Activated T-helper 9 cell treated with anti-CD3 and anti-CD28 coated beads, Interleukin-2, amount 50 U/mL, for 16 hours (primary cell): ENCODE measurements at places on chromosomes 16 and 17.

DNA sequence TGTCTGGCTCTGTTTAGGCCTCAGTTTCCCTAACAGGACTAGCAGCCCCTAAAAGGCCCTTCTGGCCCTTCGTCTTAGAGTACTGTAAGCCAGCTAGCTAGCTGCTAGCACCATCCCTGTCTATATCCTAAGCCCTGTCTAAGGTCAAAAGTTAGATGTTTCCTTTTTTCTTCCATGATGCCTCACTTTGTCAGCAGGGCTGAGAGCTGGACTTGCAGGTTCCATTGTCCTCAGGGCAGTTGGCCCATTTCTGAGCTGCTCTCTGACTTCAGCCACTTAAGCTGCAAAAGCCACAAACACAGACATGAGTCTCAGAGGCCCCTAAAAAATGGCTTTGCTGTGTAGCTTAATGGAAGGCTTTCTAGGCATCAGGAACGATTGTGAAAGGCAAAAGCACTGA lies 187.7 kb downstream of the CBLN1 start:
- no peak for DNase-seq

DNA sequence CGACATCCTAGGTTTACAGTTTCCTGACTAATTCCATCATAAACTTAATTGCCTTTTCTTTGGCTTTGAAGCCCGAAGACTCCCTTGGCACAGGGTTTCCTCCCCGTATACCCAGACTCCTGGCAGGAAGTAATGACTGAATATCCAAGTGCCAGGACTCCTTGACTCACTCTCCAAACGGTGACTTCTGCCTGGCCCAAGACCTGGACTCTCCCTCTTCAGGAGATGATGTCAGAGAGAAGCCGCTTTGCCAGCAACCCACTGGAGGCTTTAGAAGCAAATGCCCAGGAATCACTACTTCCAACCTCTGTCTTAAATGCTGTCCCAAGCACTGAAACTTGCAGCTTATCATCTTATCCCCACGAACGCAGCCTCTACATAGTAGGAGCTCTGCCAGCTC lies 146.5 kb downstream of the RGS9 start:
- DNase-seq, result no peak

DNA sequence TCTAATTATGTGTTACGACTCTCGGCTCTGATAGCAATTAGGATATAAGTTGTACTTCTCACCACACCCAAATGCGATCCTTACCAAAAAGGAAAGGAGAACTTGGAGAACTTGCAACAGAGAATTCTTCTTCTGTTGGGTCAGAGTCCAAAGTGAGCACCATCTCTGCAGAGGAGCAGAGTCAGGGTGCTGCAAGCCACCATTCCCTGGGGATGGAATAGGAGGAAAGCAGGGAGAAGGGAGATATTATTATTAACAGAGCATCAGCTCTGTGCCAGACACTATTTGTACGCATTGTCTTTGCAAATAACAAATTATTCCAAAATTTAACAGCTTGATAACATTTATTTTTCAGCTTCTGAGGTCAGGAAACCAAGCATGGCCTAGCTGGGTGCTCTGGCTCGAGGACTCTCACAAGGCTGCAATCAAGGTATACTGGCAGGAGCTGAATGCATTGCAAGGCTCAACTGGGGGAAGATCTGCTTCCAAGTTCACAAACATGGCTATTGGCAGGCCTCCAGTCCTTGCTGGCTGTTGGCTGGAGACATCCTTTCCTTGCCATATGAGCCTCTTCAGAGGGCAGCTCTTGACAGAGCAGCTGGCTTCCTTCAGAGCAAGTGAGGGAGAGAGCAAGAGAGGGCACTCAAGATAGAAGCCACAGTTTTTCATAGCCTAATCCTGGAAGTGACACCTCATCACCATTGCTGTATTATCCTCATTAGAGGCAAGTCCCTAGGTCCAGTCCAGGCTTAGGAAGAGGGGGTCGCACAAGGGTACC lies 296.2 kb upstream of the CDH5 start:
- no peak for DNase-seq

DNA sequence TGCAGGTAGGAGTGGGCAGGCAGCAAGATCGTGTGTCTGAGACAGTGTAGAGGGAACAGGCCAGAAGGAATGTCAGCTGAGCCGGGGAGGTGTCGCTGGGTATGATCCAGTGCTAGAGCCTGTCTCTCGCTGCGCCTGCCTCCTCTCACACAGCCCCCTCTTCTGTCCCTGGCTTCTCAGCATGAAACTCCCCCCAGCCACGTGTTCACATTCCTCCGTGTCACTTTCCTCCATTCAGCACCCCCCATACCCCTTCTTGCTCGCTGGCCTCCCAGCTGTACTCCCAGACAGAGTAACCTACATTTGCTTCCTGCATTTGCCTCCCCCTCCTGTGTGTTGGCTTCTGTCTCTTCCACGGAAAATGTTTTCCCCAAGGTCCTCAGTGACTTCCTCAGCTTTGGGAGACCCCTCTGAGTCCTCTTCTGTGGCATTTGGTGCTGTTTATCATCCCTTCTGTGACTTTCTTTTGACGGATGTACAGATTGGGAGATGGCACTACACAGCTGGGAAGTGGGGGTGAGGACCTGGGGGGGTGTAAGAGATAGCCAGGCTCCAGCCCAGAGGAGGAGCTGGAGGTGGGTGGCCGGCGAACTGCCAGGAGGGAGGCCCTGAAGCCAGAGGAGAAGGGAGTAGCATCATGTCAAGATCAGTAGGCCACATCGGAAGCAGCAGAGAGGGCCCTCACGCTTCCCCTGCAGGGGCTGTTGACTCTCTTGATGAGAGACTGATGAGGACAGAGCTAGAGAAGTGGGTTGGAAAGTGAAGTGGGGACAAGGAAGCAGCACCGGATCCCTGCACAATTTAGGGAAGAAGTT lies 19.2 kb downstream of the SGF29 start:
- DNase-seq, result no peak

- no peak for DNase-seq
These were observed 12.5 kb downstream of the FAHD1 start for GRCh38 chr16:1839554-1839953.

GRCh38 chr16:78437352-78437968 lies 338.0 kb downstream of the WWOX start:
- peak; percentile 10 for DNase-seq

GRCh38 chr17:50144845-50145531 lies 5.5 kb downstream of the PPP1R9B start:
- DNase-seq, result no peak

DNA sequence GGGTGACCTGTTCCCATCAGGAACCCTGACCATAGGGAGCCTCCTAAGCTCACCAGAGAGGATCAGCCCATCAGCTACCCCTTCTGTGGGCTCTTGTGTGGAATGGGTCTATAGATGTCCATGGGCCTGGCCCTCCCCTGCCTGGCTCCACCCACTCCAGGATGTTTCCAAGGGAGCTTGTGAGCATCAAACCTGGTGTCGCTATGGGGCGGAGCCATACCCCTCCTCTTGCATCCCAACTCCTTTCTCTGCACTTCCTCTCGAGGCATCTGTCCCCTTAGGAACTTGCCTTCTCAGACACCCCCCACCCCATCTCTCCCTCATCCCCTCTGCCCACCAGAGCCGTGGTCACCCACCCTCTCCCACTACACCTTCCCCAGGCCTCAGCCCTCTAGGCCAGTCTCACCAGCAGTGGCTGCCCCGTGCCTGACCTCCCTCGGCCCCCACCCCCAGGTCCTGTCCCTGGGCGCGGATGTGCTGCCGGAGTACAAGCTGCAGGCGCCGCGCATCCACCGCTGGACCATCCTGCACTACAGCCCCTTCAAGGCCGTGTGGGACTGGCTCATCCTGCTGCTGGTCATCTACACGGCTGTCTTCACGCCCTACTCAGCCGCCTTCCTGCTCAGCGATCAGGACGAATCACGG lies 10.4 kb downstream of the KCNH6 start:
- DNase-seq, result no peak

- no peak for DNase-seq
These were observed 239.2 kb upstream of the AXIN2 start for GRCh38 chr17:65800655-65801054.

DNA sequence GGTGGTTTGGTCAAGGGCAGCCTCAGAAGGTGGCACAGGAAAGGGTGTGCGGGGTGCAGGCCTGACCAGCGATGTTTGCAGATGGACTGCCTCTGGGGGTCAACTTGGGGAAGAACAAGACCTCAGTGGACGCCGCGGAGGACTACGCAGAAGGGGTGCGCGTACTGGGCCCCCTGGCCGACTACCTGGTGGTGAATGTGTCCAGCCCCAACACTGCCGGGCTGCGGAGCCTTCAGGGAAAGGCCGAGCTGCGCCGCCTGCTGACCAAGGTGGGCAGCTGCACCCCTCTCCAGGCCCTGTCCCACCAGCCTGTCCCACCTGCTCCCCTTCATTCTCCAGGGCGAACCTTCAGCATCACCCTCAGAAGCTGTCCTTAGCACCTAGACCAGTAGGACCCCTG lies 12.5 kb downstream of the DHODH start:
- DNase-seq, result no peak

DNA sequence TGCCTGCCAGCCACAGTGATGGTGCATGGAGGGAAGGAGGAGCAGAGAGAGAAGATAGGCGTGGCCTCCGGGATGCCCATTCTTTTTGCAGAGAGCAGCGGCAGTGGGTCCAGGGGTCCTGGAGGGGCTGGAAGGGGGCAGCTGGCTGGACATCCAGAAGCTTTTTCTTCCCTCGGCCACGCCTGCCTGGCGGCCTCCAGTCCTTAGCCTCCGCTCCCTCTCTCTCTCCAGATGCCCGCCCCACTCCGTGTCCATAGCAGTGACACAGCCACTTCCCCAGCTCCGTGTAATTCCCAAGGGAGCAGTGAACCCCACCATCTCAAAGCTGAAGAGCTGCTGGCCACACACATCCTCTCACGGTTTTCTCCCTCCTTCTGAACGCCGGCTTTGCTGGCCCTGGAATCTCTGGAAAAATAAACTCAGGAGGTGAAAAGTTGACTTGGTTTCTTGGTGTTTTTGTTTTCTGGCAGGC lies 26.3 kb upstream of the CDC42EP4 start:
- no peak for DNase-seq

- DNase-seq, result no peak
These were observed at the start of gene CCL22 for GRCh38 chr16:57358527-57359095. TSS of gene CCL22 (plus strand) at chr16:57358783. CDS start at chr16:57358817, 34 bp downstream.

GRCh38 chr17:45408611-45409421 lies 23.9 kb downstream of the ARHGAP27 start:
- no peak for DNase-seq

DNA sequence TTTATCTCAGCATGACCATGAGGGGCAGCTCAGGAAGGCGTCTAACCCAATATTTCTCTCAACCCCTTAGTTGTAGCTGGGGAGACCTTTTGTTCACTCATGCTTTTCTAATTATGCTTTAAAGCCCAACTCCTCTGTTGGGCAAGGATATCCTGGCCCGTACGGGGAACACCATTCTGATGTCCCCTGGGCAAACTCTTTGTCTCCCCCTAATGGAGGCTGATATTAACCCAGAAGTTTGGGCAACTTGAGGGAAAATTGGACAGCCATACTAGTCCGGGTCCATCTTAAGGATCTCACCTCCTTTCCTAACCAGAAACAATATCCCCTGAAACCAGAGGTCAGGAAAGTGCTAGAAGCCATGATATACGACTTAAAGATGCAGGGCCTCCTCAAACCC lies 143.7 kb upstream of the COX10 start:
- no peak for DNase-seq

GRCh38 chr17:19554393-19554792 lies 20.7 kb downstream of the SLC47A1 start:
- no peak for DNase-seq

- no peak for DNase-seq
These were observed 11.4 kb upstream of the MRPS23 start for GRCh38 chr17:57861000-57861789.

- no peak for DNase-seq
These were observed 45.6 kb upstream of the IL34 start for GRCh38 chr16:70600730-70601129.

DNA sequence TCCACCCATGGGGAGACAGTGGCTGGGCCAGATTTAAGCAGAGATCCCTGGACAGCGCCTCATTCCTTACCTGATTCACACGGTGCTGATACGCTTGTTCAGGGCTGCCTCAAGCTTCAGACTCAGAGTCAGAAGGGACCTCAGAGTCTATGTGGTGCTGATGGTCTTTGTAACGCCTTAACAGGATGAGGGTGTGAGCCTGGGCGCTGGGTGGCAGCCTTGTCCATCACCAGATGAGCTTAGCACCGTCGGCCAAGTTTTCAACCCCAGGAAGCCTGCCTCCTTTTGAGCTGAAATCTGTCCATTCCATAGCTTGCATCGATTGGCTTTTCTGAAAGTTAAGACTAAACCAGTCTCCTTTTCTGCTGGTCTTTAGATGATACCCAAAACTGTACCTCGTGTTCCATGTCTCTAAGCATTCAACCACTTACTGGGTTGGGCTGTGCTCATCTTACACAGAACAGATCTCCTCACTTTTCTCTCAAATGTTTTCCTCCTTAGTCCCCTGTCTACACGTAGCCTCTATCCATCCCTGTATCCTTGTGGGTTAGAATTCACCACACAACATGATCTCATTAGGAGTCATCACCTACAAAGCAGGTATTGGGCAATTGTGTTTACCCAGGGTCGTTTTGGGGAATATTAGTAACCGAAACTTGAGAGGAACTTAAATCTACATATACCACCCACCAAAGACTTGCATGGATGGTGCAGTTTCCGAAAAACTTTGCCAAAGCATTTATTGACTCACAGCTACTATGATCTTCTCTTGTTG lies 573.4 kb downstream of the CDH13 start:
- no peak for DNase-seq

- no peak for DNase-seq
These were observed 21.3 kb downstream of the COX4I1 start for GRCh38 chr16:85820604-85821372.

DNA sequence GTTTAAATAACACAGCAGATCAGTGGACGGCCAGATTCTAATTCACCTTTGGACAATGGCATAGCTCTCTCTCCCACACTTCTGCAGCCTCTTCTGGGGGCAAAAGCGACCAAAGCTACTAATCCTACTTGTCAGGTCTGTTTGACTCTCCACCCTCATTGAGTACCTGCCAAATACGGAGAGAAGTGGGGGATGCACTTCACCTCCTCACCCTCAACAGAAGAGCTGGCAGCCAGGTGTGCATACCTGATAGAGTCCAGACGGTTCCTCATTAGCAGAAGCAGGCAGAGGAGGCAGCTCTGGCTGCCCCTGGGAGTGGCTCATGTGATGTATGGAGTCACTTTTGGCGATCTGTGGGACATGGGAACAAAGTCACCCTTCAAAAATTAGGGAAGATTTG lies 4.9 kb downstream of the DNAH3 start:
- no peak for DNase-seq

DNA sequence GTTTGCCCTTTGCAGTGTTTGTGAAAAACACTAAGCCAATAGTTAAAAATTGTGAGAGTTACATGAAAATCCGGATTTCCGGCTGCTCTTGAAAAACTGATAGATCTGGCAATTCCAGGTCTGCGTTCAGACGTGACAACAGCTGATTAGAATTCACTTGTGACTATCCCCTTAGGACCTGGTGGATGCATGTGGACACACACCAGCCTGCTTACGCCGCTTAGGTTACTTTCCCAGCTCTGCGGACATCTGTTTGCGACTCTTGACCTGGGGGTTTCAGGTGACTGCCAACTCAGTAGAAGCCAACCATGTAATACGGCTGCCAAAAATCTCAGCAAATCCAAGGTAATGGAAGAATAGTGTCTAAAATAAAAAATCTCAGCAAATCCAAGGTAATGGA lies 24.3 kb downstream of the VPS53 start:
- DNase-seq, result no peak
